Stimulated activated CD8-positive, alpha-beta memory T cell treated with anti-CD3 and anti-CD28 coated beads, Interleukin-4, amount 100 ng/mL, for 24 hours (primary cell): ENCODE measurements at places on chromosomes 4 and X.

- no peak for DNase-seq
Measured at GRCh38 chr4:91228659-91229058, 1075.1 kb upstream of the GRID2 start.

GRCh38 chr4:138650929-138651448 is 364.6 kb upstream of the NOCT start:
- DNase-seq = no peak

DNA sequence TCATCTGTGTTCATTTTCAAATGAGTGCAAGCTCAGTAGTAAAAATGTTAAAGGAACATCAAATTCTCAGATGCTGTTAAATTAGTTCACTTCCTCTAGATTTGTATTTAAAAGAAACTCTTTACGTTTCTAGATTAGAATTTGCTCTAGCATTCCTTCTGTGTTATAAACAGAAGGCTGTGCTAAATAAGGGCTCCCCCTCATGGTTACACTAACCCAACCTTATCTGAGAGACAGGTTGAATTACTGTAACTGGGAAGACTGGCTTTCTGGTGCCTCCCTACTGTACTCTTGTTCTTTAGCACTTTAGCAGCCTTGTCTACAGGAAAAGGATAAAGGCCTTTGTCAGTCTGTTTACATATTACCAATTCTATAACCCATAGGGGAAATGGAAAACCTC is 56.8 kb downstream of the RXFP1 start:
- DNase-seq = no peak

GRCh38 chr4:153413842-153414241 is 52.3 kb upstream of the TMEM131L start:
- DNase-seq = no peak

- DNase-seq = no peak
Measured at GRCh38 chr4:6359536-6360308, 90.1 kb downstream of the WFS1 start.

DNA sequence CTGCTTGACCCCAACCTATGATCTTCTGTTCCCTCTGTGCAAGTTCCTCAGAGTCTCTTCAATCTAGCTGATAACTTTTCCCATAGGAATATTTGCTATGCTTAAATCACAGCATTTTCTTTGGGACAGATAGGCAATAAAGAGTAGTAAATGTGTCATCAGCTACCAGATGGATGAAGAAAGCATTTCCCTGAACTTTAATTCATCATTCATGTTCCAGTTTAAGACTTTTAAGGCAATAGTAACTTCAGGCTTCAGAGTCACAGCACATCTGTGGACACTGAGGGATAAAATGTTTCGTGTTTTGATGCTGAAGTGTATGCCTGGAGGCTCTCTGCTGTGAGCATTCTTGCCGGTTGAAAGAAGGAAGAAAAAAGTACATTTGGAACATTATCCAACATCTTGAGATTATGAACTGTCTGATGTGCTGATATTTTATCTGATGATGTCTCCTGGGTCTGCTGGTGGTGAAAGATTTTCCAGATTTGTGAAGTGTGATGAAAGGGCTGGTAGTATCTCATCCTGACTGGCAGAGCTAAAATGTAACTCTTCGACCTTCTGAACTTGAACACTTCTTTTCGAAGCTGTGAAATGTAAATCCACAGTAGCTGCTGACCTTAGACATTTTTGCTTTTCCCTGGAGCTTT is 133.7 kb downstream of the DCLK2 start:
- no peak for DNase-seq

GRCh38 chr4:78764498-78764961 is 11.6 kb upstream of the BMP2K start:
- DNase-seq = no peak

DNA sequence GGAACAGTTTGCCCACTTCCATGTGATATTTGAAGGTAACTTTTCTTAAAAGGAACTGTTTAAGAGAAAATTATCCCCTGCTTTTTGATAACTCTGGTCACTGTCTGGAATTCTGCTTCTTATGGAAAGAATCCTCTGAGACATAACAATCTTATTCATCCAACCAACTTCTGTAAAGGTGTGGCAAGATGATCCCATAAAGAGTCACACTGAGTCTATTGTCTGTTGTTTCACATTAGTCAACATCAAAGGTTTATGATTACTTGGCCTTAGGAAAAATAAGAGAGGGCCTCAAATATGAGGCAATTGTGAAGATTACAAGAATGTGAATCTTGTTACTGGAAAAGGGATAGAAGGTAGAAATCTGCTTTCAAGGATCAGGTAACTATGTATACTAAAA is 88.0 kb upstream of the MAGEB18 start:
- no peak for DNase-seq

DNA sequence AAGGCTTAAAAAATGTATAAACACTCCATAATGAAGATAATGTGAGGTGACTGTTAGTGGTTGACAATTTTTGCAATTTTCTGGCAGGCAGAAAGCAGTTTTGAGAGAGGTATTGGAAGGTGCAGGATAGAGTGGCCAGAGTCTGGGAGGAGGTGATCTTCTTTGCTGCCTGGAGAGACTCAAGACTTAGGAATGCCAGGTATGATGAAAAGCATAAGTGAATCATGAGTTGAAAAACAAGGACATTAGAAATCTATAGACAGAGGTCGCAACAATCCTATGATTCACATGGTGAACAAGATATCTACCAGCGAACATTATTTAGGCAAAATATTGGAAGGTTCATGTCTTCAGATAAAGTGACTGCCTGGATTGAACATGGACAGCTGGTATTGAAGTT is 118.5 kb downstream of the CFAP299 start:
- DNase-seq = no peak

GRCh38 chr4:119124352-119124751 is 11.3 kb upstream of the MYOZ2 start:
- DNase-seq = no peak

DNA sequence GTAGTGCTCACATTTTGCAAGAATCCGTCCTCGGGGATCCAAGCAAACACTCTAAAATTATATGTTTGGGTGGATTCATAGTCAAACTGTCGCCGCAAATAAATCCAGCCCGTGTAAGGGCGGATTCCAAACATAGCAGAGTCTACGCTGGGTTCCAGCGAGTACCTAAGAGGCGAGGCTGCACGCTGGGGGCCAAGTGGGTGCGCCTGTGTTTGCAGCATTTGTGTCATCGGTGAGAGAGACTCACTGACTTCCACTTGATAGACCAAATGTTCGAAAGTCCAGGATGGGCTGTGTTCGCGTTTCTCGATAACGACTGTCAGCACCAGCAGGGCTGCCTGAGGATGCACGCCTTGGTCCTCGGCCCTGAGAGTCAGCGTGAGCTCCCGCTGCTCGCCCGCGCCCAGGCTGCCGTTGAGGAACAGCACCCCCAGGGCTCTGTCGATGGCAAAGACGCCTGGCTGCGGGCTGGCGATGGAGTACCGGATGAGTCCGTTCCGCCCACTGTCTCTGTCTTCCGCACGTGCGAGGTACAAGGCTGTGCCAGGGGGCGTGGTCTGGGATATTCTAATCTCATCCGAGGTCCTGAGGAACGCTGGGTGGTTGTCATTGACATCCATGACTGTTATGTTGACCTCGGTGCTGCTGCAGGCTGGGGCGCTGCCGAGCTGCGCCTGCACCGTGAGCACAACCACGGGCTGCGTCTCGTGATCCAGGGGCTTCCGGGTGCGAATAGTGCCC is 158.7 kb downstream of the DCHS2 start:
- peak; percentile 19 for DNase-seq

GRCh38 chrX:20802036-20802435 is 535.3 kb upstream of the RPS6KA3 start:
- DNase-seq = no peak
